ENCODE measurements at places on chromosomes 5 and 9. TPM values are rescaled to one million over a fixed set of nuclear protein-coding genes. Genes with fewer than 3 reads are reported as not detected.

LTC4S gene
- polyA plus RNA-seq: 1.8 TPM

DNA sequence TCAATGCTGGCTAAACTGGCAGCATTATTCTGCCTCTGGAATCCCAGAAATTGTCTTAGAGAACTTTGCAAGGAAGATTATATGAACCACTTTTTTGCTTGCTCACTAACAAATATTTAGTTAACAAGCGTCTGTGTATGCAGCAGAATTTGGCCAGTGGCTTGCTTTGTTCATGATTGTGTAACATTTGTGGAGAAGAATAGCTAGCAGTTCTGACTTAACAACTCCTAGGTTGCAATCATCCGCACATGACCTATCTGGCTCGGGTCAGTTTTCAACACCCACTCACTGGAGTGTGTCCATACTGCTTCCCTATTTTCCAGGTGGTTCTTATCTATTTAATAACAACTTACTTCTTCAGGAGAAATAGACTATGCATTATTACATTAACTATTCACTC, 98.5 kb downstream of the SNX18 start:
- no peak for DNase-seq

DNA sequence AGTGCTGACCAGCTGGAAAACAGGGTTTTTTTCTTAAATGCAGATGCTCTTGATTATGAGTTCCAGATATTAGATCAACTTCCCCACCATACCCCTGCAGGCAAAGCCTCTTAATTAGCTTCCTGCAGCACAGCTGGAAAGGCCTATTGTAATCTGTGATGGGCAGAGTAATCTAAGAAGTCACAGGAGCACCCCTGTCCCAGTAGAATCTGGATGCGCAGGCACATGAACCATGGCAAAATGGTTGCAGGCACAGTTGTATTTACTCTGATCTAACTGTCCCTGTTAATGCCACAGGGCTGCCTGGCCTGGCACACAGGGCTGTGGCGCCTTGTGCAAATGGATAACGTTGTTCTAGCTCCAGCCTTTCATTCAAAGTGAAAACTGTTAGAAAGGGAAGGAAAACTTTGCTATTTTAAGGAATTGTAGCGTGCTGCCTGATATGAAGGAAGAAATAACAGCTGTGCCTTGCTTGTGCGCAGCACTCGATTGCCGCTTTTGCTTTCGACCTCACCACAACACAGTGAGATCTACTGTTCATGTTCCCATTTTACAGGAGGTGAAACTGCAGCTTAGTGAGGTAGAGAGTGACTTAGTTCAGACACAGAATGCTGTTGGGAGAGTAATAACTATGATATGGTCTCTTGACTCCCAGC, 2.3 kb downstream of the TGFBI start:
- no peak for DNase-seq

DNA sequence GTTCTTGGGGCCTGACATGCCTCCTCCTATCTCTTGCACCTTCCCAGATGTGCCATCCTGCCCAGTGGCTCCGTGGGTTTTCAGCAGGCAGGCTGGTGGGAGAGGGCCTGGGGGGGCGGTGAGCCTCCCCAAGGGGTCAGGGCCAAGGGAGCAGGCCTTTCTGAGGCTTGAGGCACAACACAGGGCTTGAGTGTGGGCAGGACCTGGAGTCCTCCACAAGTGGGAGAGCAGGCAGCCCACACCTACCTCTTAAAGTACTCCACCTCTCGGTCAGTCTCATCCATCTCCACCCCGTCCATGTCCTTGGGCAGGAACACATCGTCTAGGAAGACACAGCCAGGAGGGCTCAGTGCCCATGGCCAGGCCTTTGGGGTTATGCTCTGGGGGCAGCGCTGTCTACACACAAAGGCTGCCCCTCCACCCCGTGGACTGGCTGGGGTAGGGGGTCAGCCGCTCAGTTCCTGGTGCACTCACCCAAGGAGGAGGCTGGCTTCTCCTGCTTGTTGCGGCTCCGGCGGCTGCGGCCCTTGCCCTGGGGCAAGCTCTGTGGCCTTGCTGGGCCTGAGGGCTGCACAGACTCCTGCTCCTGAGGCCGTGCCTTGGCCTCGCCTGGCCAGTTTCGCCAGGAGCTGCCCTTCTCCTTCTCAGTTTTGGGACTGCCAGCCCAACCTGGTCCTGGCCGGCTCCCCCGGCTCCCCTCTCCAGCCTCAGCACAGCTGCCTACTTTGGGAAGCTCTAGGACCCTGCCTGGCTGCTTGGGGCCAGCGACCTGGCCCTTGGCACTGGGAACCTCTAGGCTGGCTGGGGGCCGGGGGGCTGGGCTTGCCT, 7.2 kb upstream of the DDX41 start:
- no peak for DNase-seq

ALDOB gene
- not detected for polyA plus RNA-seq

PPP1R26 gene
- not detected for polyA plus RNA-seq

Data from CD4-positive, CD25-positive, alpha-beta regulatory T cell (primary cell).